ENCODE measurements at places on chromosomes 13 and 19.

DNA sequence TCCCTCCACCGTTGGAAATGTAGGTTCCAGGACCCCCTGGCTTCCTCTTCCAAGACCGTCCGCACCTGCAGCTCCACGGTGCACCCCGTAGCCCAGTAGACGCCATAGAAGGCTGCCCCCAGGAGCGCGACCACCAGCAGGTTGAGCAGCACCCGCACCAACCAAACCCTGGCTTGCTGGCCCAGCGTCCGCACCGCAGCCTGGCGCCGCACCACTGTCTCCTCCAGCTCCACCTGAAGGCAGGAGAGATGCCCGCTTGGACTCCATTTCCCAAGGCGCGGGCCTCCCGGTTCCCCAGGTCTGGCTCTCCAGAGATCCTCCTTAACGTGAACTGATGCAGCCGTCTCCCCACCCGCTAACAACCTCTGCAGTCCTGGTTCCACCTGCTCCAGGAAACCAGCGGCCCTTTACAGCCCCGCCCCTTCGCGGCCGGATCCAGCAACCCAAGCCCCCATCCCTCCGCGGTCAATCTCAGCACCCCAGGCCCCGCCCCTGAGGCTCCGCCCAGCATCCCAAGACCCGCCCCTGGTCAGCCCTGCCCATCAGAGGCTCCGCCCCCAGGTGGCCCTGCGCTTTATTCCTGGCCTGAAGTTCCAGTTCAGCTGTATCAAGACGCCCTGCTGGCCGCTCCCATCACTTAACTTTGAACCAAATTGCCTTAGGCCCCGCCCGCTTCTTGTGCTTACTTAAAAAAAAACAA is 5.0 kb upstream of the LENG1 start:
- DNase-seq, result peak; percentile 94

DNA sequence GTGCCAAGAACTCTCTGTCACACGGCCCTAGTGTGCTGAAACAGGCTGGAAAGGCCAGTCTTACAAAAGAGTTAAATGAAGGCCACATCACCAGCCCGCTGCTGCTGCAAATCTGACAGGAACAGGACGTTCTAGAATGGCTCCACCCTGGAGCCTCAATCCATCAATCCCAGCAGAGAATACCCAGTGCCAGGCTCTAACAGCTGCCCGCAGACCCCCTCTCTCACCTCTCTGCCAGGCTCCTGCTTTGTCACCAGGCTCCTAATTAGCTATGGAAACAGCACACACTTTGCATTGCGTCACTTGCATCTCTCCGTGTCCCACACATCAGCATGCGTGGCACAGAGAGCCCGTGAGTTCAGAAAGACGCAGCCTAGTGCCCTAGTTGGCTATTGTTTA is 314.1 kb downstream of the FOXO1 start:
- no peak for DNase-seq

DNA sequence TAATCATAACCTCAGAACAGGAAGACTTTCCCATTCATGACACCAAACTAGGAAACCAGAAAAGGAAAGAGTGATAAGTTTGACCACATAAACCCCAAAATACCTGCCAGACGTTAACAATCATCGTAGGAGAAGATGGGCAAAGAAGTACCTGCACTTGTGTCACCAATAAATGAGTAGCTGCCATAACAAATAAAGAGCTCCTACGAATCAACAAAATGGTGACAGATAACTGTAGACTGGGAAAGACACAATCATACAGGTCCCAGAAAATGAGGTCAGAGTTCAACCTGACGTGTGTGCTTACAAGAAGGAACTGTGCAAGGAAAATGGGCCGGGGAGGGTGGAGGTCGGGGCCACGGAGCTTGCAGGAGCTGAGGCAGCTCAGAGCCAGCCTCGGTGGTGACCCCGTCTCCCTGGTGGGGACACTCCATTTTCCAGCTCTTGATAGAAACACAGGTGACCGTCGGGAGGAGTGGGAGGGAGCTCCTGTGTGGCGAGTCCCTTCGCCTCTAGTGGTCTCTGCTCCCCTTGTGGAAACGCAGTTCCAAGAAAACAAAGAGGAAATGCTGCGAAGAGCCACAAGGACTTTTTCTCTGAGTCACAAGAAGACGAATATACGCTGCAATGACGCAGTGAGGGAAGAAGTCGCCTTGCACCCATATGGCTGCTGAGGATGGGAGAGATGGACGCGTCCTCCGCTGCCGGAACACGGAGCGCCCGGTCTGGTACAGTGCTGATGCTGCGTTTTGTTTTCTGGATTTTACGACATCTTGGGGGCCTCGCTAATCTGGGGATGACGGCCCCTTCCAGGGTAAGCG is 9.5 kb downstream of the PIP5K1C start:
- DNase-seq, result no peak

DNA sequence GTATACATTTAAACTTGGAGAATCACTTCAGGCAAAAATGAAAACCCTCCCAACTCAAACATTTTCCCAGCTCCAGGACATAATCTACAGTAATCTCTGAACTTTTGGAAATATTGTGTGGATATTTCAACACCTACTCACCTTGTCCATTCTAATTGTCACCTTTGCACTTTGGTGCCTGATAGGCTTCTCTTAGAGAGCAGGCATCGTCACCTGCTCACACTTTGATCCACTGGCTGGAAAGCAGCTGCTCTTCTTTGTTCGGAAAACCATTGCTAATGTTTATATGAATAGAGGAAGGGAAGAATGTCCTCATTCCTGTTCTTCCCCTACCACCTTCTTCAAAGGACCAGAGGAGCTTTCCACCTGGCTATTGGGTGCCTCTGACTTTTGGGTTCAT is 411.2 kb downstream of the FGF9 start:
- no peak for DNase-seq

DNA sequence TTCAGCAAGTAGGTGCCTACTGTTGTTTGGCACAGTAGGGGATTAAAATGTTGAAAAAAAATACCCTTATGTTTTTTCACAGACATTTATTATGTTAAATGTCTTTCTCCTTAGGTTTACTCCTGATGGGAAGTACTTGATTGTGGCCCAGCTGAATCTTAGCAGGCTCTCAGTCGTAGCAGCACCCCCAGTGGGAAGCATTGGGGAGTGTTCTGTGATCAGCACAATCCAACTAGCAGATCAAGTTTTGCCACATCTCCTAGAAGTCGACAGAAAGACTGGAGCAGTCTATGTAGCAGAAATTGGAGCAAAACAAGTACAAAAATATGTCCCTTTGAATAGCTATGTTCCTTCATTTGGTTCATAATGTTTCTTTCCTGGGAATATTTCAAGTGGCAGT is 9.3 kb downstream of the NHLRC3 start:
- peak; percentile 35 for DNase-seq

DNA sequence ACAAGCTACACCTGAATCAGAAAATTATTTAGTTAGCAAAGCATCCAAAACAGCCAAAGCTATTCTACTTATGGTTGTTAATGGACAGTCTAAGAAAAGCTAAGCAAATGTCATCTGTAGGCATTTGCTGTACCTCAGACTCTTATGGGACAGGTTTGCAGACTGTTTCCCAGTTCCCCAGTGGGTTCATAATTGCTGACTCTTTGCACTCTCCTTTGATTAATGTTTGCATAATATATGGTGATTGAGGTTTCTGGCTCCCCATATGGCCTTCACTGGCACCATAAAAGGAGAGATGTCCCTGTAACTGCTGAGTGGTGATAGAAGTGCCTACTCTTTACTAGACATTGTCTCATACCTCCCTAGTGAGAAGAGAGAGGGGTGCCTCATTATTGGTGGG is 142.1 kb downstream of the GPC6 start:
- DNase-seq, result no peak
